Activated T-cell treated with anti-CD3 and anti-CD28 coated beads, Interleukin-2, amount 50 U/mL, for 72 hours (primary cell): ENCODE measurements at places on chromosomes 1 and 21. TPM values are rescaled to one million over a fixed set of nuclear protein-coding genes. Genes with fewer than 3 reads are reported as not detected.

- no peak for DNase-seq
These were observed 49.4 kb upstream of the A3GALT2 start for GRCh38 chr1:33370301-33370700.

DIO1 gene
- total RNA-seq, result not detected

SDHC gene
- 141 TPM for total RNA-seq

DNA sequence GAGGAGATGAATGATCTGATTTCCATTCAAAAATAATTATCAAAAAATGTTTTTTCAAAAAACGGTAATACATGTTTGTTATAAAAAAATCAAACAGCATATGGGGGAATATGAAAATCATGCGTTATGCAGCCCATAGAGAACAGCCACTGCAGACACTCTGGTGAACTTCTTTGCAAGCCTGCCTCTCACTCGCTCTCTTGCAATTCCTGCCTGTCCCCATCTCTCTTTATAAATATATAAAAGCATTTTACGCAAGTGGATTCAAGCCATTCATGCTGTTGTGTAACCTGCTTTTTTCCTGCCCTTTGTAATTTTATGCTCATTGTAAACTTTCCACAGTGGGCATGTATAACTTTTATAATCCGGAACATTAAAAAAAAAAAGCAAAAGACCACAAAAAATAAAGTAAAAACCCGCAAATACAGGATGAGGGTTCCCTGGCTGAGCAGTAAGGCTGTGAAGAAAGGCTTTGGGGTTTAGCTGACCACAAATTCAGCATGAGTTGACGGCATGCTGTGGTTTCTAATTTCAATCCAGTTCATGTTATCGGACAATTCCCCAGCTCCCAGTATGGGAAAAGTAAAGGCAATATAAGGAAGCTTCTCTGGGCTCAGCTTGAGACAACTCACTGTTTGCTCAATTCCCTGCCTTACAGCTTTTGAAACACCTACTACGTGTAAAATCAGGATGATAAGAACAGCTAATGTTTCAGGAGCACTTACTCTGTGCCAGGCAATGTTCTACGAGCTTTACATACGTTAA lies 52.8 kb upstream of the ZBTB40 start:
- DNase-seq, result no peak

DNA sequence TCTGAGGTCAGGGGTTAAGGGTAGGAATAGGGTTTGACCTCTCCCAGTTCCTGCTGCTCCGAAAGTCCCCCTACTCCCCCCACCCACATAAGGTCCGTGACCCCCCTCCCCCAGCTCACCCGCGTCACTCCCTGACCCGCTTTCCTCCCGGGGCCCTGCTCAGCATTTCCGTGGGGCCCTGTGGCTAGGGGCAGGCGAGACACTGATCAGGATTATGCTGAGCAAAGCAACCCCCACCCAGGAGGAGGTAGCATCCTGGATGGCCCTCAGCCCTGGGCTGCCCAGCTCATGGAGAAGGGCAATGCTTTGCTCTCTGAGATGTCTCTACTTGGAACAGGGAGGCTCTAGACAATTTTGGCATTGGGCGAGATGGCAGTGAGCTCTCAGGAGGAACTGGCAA lies 3.7 kb downstream of the RORC start:
- DNase-seq, result no peak

DNA sequence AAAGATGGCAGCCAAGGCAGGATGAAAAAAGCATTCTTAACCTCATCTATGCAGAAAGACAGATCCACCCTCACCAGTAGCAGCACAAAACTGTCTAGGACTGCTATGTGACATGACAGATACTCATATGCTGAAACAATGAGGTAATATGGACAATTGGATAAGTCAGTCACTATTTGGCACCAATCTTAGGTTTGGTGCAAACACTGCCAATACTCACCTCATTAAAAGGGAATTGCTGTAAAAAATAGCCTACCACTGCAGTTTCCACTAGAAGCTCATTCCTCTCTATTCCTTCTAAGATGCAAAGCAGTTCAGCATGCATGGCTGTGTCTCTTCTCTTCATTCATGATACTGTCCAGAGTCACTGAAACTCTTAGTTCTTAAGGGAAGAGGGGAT lies 91.7 kb downstream of the TBX15 start:
- no peak for DNase-seq

DNA sequence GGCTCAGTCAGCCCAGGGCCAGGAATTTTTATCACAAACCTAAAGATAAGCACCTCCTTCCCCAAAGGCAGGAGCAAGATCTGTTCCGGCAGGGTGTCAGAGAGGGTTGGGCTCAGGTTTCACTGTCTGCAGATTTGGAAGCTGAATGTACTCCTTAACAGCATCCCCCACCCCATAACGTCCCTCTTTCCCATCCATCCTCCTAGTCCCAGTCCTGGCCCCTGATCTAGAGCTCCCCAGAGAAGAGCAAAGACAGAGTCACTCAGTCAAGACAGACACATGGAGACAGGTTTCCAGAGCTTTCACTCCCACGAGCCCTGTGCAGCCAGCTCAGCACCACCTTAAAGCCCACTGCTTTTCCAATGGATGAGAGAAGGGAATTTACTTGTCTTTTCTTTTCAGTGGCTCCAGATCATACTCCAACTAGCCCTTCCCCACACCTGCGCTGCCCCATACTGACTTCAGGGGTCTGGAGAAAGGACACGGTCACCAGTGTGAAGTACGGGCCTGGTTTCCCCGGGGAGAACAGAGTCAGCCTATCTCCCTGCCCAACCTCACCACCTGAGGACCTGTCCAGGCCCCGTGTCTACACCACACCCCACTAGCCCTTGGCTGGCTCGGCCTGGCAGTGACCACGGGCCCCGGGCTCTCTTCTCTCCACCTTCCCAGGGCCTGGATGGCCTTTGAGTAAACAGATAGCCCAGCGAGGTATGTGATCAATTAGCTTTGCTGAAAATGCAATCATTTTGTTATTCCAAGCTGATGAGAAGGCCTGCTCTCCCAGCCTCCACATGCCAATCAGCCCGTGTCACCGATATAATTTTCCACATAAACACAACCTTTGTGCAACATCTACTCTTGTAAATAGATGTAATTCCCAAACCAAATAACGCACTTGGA lies 249.1 kb downstream of the FOXD2 start:
- DNase-seq, result no peak

LENEP gene
- 2.3 TPM for total RNA-seq

GRCh38 chr1:205950826-205951549 lies 7.7 kb upstream of the SLC26A9 start:
- DNase-seq, result no peak
